Frontal cortex (tissue), 4 donors: ENCODE measurements at places on chromosomes 13 and 19.

DNA sequence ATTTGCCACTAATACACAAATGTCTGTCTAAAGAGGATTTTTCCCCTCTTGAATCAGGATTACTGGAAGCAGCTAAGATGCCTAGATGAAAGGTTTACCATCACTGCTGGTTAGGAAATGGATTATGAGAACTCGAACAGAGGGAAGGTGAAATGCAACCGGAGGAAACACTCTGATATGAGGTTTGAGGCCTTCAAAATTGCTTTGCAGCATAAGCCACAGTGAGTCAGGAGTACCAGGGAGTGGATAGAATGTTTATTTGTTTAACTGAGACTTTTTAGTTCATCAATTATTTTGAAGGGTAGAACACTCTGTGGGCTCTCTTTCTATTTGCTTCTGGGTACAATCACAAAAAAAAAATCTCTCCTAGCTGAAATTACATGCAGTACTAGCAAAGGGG lies 18.1 kb downstream of the CDADC1 start:
- DNase-seq: no peak

DNA sequence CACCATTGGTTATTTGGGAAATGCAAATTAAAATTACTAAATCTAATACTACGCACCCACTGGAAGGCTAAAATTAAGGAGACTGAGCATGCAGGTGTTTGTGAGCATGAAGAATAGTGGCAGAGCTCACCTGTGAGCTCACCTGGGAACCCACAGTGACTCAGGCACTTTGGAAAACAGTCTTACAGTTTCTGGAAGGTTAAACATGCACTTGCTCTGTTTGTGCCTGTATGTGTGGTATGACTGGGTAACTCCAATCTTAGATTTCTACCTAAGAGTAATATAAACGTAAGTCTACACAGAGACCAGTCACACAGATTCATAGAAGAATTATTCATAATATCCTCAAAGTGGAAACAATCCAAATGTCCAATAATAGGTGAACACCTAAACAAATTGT lies 318.8 kb downstream of the ATP8A2 start:
- DNase-seq: no peak

DNA sequence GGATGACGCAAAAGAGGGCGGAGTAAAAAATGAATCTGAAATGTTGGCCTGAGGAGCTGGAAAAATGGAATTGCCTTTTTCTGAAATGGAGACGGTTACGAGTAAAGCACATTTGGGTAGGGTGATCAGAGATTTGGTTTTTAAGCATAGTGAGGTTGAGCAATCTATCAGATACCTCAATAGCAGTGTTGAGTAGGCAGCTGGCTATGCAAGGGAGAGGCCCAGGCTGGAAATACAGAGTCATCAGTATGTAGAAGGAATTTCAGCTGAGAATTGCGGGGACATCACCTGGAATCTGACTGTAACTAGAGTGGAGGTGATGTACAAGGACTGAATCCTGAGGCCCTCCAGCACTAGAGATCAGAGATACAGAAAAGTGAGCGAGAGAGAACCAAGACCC lies 224.8 kb downstream of the LMO7 start:
- DNase-seq: no peak

DNA sequence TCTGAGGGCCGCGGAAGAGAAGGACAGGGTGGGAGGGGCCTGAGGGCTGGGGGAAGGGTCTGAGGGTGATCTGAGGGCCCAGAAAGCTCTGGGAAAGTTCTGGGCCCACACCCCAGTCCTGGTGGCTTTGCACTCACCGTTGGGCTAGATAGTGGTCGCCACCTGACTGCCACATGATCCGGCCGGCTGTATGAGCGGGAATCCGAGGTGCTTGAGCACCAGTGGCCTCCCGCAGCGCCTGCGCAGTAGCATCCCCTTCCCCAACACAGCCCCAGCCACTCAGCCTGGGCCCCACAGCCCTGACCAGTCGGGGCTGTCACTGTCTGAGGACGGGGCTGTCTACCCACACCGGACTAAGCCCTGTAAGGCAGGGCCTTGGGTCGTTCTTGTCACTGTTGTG lies 15.0 kb downstream of the PRODH2 start:
- DNase-seq: peak; percentile 70

GRCh38 chr19:55092423-55093318 lies 17.0 kb downstream of the EPS8L1 start:
- peak; percentile 35 for DNase-seq

GRCh38 chr19:890831-891230 lies 2.2 kb downstream of the MED16 start:
- no peak for DNase-seq

- no peak for DNase-seq
Observed at GRCh38 chr19:1217366-1217765, 11.8 kb downstream of the STK11 start.

DNA sequence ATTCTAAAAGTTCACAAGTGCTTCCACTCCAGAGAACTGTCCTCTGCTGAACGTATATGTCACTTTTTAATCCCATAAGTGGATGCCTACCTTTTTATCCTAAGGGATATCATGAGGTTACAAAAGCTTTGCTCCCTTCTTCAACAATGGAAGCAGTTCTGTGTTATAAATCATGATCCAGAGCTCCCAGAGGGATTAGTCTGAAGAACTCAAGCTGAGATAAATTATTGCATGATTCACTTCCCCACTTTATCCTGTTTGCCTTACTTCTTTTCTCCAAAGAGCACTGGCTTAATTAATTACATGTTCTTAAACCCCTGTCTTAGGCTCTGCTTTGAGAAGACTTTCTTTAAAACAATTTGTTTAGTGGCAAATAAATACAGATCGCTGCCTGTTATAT lies 246.7 kb downstream of the PCDH17 start:
- no peak for DNase-seq

GRCh38 chr13:78325585-78325984 lies 277.8 kb downstream of the POU4F1 start:
- no peak for DNase-seq

- no peak for DNase-seq
Observed at GRCh38 chr19:11674067-11674492, 64.7 kb downstream of the ZNF823 start.

- DNase-seq: no peak
Observed at GRCh38 chr13:59468396-59468795, 695.3 kb downstream of the DIAPH3 start.

DNA sequence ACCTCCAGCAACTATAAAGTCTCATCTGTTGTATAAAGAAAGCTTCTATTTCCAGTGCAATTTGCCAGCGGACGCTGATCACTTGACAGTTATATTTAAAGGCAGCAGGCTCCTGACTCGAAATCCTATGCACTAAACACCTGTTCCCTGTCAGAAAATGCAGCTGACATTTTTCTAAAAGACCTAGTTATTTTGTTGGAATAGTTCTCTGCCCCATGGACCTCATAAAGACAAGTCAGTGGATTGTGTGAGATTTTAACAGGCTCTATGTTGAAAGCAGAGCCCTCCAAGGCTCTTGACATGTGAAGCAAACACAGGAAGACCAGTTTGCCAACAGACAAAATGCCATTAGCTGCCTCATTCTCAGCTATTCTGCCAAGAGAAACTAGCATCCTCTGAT lies 304.7 kb upstream of the KLF12 start:
- no peak for DNase-seq

DNA sequence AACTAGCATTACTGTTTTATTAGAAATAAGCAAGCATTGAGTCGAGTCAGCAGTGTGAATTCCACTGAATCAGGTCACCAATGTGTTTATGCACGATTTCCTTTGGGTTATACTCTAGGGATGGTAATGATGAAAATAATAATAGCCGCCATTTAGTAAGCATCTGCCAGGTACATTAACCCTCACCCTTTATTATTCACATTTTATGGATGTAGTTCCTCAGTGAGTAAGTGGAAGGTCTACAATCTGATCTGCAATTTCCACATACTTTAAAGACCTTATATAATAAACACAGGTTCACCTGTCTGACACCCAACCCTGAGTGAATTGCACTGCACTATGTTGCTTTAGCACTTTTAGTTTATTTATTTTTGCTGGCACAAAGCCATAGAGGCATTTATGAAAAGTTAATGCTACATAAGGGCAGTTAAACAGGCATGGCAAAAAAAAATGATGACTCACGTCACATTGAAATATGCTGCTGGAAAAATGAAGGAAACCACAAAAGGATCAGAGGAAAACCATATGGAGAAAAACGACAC lies 122.4 kb downstream of the TRPC4 start:
- no peak for DNase-seq

DNA sequence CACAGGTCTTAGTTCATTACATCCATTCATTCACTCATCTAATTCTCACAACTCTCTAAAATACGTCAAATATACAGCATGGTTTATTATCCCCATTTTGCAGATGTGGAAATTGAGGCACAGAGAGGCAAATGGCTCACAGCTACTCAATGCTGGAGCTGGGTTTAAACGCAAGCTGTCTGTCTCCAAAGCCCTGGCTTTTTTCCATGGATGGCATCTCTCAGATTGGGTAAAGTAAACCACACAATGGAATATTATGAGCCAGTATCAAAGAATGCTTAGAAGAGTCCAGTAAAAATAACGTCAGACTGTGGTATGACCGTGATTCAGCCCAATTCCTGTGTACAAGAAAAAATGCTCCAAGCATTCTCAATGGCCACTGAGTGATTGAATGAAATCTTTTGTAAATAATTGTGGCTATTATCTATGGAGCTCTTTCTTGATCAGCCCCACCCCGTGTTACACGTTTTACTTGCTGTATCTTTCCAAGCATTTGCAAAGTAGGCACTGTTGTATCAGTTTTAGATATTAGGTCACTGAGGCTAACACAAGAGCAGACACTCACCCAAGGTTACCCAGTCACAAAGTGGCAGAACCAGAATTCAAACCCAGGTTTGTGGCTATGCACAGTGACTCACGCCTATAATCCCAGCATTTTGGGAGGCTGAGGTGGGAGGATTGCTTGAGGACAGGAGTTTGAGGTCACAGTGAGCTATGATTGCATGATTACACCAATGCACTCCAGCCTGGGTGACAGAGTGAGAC lies 5.5 kb upstream of the ACP7 start:
- DNase-seq: no peak

- DNase-seq: no peak
Observed at GRCh38 chr19:45733160-45733810, at the start of gene MEIOSIN. TSS of gene MEIOSIN (plus strand) at chr19:45733439. CDS start at chr19:45735377, 1,938 bp downstream.

- no peak for DNase-seq
Observed at GRCh38 chr19:51511353-51511752, 9.8 kb upstream of the SIGLEC12 start.

DNA sequence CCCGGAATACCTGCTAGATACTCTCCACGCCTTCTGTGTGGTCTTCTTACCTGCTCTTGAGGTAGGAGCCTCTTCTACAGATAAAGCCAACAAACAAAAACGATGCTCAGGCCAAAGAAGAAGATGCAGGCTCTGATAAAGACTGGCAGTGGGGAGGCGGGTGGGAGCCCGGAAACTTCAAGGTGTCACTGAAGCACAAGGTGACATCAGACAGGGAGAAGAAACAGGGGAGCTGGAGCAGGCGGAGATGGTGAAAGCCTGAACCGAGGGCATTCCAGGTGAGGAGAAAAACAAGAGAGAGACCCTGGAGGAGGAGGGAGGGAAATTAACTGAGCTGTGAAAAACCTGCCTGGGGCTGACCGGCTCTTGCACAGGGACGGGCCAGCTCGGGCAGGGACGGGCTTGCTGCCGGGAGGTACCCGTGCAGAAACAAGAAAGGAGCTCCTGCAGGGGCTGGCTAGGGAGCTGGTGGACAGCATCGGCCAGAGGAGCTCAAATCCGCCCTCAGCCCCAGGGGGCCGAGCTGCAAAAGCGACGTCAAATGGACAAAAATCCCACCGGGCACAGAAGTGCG lies 19.0 kb downstream of the GNG7 start:
- DNase-seq: no peak

DNA sequence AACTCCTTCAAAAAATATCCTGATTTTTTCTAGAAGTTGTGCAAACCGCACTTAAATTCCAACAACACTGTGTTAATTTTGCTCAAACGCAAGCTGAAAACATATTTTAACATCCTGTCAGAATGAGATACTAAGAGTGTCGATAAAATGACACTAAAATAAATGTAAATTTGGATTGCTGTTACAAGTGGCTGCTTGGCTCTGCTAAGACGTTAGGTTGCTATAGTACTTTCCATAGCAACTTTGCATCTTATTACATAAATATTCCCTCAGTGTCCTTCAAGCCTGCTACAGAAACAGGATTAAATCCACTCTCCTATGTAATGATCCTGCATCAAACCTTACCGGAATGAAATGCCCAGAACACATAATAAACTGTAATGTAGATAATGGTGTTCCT lies 292.1 kb downstream of the DNAJC15 start:
- DNase-seq: no peak

GRCh38 chr13:48741377-48741776 lies 87.6 kb downstream of the CYSLTR2 start:
- DNase-seq: no peak

GRCh38 chr19:6446452-6446851 lies 12.9 kb upstream of the SLC25A41 start:
- no peak for DNase-seq

DNA sequence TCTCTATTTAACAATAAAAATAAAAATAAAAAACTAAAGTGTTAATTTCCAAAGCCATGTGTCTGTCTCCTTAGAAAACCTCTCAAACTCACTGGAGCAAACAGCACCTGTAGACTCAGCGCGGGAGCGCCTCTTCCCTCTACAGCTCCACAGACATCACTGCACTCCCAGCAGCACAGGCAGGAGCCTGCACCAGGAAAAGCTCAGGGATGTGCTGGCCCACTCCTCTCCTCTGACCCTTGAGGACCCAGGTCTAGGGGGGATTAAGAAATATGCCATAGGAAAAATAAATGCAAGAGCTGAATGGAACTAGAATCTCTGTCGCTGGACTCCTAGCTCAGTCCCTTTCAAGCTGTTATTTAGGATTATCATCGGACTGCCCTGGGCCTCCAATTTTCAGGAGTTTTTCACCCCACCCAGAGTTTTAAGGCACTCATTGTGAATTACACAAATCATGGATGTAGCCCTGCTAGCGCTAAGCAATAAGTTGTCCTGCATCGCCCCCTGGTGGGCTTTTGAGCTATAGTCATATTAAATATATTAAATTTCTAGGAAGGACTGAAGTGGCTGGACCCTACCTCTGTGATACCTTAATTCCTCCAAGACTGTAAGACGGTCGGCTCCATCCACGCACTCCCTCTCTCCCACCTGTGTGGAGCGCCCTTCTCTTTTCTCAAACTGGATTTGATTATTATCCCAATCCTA lies 333.9 kb downstream of the UQCRFS1 start:
- DNase-seq: peak; percentile 62

- no peak for DNase-seq
Observed at GRCh38 chr19:41398598-41398997, 980 bp downstream of the BCKDHA start.

DNA sequence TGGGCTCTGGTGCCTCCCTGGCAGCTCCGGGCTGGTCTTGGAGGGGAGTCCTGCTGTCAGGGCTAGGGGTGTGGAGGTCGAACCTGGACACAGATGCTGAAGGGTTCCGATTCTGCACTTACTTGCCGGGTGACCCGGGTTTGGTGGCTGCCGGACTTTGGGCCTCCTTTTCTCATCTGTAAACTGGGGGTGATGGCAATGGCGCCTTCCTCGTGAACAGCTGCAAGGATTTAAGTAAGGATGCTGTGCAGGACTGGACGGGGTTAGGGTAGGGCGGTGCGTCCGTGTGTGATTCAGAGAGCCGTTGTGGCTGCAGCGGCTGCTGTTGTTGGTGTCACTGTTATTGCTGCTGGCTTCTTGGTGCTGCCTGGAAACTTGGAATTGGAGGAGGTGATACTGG lies 2.4 kb downstream of the HPN start:
- no peak for DNase-seq
